Aorta (tissue), 5 donors: ENCODE measurements at places on chromosomes 2 and 18. TPM values are rescaled to one million over a fixed set of nuclear protein-coding genes. Genes with fewer than 3 reads are reported as not detected.

The RNF181 gene
- 76.0 TPM for total RNA-seq

DNA sequence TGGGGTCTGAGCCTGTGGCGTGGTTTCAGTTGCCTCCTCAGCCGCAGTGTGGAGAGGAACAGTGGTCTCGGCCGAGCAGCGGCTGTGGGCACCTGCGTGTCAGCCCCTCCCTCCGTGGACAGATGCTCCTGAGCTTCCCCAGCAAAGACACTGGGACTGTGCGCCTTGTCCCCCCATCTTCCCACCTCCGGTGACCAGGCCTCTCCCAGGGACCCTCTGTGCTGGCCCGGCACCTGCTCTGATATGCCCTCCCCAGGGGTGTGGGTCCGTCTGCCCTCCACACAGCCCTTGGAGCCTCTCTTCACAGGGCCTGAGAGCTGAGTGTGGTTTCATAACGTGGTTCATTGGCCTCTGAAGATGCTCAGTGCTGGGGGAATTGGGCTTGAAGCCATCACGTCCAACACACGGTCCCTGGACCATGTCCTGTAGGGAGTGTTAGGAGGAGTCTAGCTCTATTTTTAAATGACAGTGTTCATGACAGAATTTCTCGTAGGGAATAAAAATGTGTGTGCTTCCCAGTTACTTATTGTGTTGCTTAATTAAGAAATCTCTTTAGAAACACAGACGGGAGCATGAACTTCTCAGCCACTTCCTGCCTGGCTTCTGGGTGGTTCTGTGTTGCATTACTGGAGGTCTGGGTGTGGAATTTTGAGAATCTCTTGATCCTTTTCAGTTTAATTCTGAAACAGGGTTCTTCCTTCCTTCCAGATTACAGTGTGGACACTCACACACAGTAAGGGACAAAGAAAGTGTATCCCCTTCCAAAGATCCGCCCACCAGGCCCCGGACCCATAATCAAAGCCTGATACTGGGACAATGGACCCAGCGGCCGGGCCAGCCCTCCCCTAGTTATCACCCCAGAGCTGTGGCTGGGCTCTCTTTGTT lies 110.7 kb downstream of the NFATC1 start:
- no peaks in the 10 kb centered on the region for H3K4me1 ChIP-seq
- no peak overlapping the region for H3K4me3 ChIP-seq
- H3K36me3 ChIP-seq: no peaks in the 10 kb centered on the region
- H3K27me3 ChIP-seq: no peaks in the 10 kb centered on the region
- peak; percentile 64 for DNase-seq

- no peak overlapping the region for H3K4me3 ChIP-seq
- no peaks in the 10 kb centered on the region for H3K27me3 ChIP-seq
- H3K36me3 ChIP-seq: no peaks in the 10 kb centered on the region
- DNase-seq: no peak
These were observed 202.7 kb upstream of the SPOPL start for GRCh38 chr2:138298900-138299299.

GRCh38 chr2:100834221-100834620 lies 14.3 kb downstream of the NPAS2 start:
- H3K27ac ChIP-seq: no peak overlapping the region
- no peaks in the 10 kb centered on the region for H3K27me3 ChIP-seq
- H3K36me3 ChIP-seq: no peaks in the 10 kb centered on the region
- no peak overlapping the region for H3K4me3 ChIP-seq
- no peak for DNase-seq

GRCh38 chr2:127413782-127414637 lies 4.2 kb upstream of the PROC start:
- H3K36me3 ChIP-seq: no peaks in the 10 kb centered on the region
- no peak overlapping the region for H3K4me3 ChIP-seq
- H3K27me3 ChIP-seq: no peaks in the 10 kb centered on the region
- no peak overlapping the region for H3K27ac ChIP-seq

DNA sequence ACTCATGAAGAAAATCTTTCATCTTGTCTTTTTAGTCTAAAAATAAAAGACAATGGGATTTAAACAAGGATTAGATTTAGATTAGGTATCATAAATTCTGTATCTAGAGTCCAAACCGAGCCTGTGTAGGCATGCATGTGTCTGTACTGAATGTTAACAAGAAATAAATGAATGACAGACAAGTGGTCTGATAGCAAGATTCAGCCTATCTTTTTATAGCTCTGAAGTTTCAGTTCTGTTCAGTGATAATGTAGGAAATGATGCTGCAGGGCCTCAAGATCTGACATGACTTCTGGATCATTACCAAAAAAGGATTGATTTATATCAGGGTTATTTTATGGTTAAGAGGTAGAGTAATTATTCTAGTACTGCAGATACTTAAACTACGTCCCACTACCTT lies 137.0 kb upstream of the ATP5MC3 start:
- no peak overlapping the region for H3K27ac ChIP-seq
- no peaks in the 10 kb centered on the region for H3K27me3 ChIP-seq
- DNase-seq: no peak
- no peaks in the 10 kb centered on the region for H3K36me3 ChIP-seq

- no peaks in the 10 kb centered on the region for H3K36me3 ChIP-seq
- H3K27me3 ChIP-seq: no peaks in the 10 kb centered on the region
- H3K4me3 ChIP-seq: no peak overlapping the region
- no peak for DNase-seq
- H3K27ac ChIP-seq: no peak overlapping the region
These were observed 56.1 kb upstream of the KIDINS220 start for GRCh38 chr2:8893474-8893873.

The ECEL1 gene
- 2.1 TPM for total RNA-seq
